ENCODE measurements at places on chromosomes 2 and 18.

DNA sequence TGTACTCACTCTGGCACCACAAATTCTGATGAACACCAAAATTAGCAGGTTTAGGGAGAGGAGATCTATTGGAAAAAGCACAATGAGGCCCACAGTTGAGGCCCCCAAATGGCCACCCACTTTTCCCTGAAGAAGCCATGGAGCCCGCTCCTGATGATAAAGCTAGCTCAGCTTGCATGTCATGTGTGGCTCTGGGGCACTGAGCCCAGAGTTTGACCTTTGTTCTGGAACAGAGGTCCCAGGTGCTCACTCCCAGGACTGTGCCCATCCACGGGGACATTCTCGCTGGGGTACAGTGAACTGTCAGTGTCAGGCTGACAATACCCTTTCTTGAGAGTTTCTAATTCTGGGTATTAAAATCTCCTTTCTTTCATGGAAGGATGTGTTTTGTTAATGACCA lies 36.2 kb downstream of the XDH start:
- no peak for DNase-seq

DNA sequence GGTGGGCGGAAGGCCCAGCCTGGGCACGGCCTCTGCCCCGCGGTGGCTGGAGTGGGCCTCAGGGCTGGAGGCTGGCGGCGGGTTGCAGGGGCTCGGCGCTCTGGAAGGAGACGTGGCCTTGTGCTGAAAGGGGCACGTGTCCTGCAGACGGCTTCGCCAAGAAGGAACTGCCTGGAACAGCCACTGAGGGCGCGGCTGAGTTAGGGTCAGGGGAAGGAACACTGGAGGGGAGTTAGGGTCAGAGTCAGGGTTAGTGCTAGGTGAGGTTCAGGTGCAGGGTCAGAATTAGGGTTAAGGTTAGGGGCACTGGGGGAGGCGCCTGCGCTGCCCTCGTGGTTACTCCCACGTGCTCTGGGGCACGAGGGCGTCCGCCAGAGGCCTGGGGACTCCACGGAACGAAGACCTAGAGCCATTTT lies 933 bp upstream of the ADNP2 start:
- DNase-seq, result no peak

DNA sequence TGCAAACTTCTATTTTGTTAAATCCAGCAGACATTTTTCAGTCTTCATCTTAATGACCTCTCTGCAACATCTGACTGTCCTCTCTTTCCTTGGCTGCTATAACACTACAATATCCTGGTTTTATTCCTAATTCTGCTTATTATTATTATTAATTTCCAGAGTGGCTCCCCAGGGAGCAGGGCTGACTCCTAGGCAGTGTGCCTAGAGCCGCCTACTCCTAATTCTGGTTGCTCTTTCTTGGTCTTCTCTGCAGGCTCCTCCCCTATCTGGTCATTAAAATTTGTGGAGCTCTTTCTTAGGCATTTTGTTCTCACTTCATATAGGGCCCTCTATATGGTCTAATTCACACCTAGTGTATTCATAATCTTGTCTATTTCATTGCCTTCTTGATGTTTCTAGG lies 10.8 kb downstream of the LOXL3 start:
- no peak for DNase-seq

DNA sequence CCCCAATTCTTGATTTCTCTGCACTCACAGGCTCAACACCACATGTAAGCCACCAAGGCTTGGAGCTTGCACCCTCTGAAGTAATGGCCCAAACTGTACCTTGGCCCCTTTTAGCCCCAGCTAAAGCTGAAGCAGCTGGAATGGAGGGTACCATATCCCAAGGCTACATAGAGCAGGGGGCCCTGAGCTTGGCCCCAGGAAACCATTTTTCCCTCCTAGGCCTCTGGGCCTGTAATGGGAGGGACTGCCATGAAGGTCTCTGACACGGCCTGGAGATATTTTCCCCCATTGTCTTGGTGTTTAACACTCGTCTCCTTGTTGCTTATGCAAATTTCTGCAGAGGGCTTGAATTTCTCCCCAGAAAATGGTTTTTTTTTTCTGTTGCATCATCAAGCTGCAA lies 69.7 kb downstream of the SKA1 start:
- DNase-seq, result no peak

DNA sequence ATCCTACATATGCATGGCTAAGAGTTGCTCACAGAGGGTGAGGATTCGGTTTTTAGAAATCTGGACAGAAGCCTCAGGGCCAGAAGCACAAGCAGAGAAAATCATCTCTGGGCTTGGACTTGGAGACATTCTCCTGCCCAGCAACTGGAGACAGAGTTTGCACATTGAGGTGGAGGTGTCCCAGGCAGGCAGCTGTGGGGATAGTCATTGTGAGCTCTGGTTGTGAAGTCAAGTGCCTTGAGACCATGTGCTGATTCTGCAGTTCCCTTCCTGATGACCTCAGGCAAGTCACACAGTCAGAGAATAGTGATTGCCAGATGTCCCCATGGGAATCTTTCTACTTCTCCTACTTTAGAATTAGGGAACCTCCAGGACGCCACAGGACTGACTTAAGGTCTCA lies 108.4 kb upstream of the LDAH start:
- no peak for DNase-seq

DNA sequence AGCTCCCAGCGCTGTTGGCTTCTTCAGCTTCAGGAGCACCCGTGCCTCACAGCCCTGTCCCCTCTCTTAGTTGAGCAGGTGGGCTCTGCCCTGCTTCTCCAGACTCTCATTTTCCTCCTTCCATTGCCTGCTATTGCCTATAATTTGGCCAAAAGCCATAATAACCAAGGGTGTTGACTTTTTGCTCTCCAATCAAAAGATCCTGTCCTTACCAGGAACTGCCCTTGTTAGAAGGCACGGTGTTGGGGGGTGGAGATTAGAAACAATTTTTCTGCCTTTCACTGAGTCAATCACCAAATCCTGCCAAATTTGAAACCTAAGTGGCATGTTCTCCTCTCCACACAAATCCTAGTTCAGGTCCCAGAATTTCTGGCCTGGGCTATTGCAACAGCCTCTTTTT lies 16.7 kb upstream of the PDIA6 start:
- DNase-seq, result no peak

GRCh38 chr2:9234680-9235146 lies 28.1 kb downstream of the ASAP2 start:
- no peak for DNase-seq

DNA sequence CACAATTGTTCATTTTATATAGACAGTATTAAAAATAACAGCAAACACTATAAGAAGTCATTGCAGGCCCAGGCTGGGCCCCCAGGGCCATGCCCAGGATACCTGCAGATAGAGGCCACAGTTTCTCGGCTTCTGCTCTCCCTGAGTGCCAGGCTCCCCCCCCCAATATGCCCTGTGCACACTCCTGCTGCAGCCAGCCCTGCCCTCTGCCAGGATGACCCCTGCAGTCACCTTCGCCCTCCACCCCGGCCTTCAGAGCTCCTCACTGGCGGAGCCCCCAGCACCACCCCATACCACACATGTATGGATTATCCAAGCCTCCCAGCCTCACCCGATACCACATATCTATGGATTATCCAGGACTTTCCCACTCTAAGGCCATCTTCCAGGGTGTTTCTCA lies 104.5 kb downstream of the TPO start:
- no peak for DNase-seq

DNA sequence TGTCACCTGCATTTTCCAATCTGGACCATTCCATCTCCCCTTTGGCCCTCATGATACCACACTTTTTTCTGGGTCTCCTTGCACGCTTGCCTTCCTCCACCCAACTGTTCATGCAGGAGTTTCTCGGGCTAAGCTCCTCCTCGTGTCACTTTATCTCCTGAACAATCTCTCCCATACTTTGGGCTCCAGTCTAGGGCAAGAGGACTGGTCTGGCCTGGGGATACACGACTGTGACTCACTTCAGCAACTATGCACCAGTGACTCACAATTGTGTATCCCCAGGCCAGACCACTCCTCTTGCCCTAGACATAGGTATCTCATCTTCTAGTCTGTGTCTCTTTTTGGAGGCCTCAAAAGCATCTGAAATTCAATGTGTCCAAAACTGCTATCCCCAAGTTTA lies 149.4 kb upstream of the PTPRM start:
- DNase-seq, result no peak

- DNase-seq, result no peak
Measured at GRCh38 chr2:31137211-31138036, 816 bp downstream of the GALNT14 start.

DNA sequence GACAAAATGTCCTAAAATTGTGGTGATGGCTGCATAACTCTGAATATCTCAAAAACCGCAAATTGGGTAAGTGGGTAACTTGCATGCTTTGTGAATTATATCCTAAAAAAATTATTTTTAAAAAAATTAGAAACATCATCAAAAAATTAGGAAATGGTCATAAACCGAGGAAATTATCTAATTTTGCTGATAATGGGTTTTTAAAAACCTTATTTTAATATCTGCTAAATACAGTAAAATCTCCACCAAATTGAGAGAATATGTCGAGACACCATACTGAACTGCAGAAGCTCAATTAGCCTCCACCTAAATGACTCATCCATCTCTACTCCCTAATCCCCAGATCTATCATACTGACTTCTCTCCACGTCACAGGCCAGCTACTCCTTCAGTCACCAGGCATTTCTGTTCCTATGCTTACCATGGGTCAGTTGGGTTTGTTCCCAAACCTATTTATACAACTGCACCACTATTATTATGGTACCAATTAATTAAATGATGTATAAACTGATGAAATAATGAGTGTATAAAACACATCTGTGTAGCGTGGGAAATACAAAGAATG lies 36.1 kb downstream of the SPIRE1 start:
- no peak for DNase-seq

Data from NCI-H446 (cell line).